ENCODE measurements at places on chromosomes 1 and 21.

DNA sequence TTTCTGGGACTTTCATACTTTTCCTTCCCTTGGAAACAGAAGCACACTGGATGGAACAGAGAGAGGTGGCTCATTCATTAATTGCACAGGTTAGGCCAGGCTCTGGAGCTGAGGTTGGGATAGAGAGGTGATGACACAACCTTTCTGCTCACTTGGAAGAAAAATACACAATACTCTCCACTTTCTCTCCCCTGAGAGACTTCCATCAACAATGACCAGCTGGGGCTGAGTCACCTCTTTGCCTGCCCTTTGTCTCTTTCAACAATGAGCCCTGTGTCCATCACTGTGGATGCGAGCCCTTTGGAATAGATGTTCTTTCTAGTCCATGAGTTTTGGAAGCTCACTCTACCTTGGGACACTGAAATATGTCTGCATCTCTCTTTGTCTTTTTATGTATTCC lies 43.1 kb downstream of the ATP2B4 start:
- DNase-seq: no peak

DNA sequence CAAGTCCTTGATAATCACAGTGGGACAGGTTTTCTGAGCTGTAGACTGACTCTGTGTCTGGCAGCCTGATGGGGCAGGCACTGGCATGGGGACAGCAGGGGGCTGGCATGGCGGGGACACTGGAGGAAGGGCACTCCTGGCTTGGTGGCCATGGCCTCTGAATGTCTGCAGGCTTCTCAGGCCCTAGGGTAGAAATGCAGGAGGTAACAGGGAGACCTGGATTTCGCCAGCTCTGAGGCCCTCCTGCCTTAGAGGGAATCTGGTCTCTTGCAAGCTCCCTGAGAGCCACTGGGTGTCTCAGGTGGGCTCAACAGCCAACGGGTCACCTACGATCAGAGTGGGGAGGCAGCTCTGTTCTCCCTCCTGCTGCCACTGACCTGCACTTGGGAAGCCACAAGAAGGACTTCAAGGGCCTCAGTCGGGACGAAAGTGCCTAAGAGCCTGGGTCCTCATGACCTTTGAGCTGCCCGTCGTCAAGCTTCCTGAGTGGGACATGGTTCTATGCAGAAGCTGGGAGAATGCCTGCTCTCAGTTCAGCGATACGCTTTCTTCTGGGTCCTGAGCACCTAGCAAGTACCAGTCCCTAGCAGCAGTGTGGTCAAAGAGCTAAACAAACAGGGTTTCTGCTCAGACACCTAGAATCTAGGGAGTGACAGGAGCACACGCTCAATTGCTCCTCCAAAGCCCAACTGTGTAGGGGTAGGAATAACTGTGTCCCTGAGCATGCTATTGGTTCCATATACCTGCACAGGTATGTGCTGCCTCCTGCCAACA lies 569.0 kb downstream of the PTPRU start:
- no peak for DNase-seq

DNA sequence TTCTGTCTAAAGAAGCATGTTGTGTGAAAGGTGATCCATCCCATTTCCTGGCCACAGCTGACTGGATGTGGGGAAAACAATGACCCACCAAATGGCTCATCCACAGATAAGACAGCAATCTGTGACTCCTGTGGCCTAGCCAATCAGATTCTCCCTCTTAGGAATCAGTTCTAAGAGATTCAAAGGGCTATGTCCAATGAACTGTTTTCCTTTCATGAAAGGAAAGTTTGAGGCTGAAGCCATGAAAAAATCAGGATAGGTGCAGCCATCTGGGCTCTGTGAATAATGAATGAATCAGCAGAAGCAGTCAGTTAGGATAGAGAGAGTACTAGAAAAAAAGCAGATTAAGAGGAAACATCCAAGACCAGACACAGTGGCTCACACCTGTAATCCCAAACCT lies 164.7 kb downstream of the NRIP1 start:
- DNase-seq: no peak

- no peak for DNase-seq
Observed at GRCh38 chr1:109823543-109824348, 60.0 kb upstream of the EPS8L3 start.

Data from cortex of kidney (tissue), 1 donor.